ENCODE measurements at places on chromosomes 5 and 9.

DNA sequence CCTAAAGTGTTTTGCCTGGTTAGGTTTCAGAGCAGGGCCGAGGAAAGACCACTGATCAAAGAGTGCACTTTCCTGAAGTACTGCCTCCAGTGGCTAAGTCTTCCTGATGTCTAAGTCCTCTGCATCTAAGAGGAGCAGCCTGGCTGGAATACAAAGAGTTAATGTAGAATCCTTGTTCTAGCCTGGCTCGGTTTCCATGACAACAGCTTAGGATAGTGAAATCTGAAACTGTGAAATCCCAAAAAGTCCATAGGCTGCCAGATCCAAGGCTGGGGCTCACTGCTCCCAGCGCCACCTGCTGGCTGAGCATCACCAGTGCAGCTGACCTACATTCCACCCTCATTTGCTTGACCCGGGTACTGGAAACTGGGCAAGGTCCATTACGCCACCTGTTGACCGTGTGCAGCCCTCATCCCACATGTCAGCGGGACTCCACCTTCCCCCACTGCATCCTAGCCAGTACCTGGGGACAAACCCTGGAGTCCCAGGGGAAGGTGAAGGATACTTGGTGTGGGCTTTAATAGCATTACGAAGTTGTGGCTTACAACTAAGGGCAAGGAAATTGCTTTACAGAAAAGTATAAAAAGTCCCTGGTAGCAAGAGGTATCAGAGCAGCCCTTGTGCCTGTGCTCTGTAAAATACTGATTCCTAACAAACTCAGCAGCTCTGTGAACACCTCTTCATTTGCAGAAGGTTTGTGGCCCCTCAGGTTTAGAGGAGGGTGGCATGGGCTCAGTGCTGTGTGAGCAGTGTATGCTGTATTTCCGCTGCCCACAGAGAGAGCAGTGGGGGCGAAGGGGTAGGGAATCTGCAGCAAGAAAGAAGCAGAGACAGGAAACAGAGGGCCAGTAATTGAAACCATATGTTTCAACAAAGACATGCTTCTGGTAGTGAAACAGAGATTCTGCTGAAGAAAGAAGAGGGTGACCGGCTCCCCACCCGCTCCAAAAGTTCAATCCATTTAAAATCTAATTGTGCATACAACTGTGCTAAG, 36.0 kb downstream of the PCDHGC5 start:
- peak; percentile 87 for DNase-seq

- DNase-seq: no peak
These were observed at the start of gene ADCY2 for GRCh38 chr5:7395947-7396712. TSS of gene ADCY2 (plus strand) at chr5:7396138. CDS start at chr5:7396297, 159 bp downstream.

- no peak for DNase-seq
These were observed 325.9 kb upstream of the DAB2 start for GRCh38 chr5:39750661-39751060.

GRCh38 chr9:125088752-125089151, 54.6 kb downstream of the SCAI start:
- no peak for DNase-seq

GRCh38 chr5:171478946-171479775, 59.7 kb downstream of the FGF18 start:
- no peak for DNase-seq

- DNase-seq: no peak
These were observed 85.2 kb downstream of the ANKRD33B start for GRCh38 chr5:10648806-10649665.

GRCh38 chr5:14545308-14545707, 36.3 kb upstream of the OTULINL start:
- DNase-seq: no peak

GRCh38 chr5:6673031-6673430, 39.8 kb downstream of the SRD5A1 start:
- DNase-seq: no peak

DNA sequence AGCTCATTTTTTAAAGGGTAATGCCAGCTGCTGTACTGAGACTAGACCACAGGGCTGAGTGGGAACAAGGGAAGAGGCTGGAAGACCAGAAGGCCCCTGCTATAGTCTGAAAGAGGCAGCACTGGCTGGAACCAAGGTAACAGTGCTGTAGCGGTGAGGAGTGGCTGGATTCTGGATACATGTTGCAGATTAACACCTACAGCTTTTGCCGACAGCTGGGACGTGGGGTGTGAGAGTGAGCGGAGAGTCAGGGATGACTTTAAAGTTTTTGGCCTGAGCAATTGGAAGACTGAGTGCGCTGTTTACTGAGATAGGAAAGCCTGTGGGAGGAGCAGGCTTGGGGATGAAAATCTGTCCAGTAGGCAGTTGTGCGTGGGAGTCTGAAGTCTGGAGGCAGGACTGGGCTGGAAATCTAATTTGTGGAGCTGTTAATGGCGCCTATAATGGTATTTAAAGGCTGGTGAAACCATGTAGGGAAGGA, 26.5 kb downstream of the AQP7 start:
- DNase-seq: no peak

DNA sequence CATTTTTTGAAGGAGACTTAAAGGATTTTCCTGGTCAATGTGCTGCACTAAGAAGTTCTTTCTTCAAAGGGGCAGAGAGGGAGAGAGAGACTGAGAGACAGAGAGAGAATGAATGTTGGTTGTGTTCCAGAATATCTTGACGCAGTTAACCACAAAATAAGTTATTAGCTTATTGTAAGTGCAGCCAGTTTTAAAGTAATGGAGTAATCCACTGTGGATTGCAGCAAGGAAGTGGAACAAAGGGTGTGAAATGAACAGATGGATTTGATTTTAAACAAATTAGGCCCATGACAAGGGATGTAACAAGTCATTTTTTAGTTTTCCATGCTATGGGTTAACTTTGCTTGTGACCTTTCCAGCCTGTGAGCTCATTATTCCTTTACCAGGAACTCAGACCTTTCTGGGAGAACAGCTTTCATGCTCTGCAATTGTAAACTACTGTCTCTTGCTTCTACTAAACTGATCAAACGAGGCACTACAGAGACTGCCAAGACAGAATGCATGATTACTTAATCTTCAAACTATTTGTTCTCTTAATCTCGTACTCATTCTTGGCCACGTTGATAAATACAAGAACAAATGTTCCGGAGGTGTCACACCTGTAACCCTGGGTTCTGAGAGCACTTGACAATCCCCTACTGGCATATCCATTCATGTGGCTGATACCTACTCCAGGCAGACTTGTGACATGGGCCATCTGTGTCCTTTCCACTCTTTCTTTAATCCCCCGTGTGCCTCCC, 131.1 kb downstream of the TLE1 start:
- DNase-seq: peak; percentile 53
